Anterior cingulate cortex (tissue), 58 donors: ENCODE measurements at places on chromosomes 4 and X.

DNA sequence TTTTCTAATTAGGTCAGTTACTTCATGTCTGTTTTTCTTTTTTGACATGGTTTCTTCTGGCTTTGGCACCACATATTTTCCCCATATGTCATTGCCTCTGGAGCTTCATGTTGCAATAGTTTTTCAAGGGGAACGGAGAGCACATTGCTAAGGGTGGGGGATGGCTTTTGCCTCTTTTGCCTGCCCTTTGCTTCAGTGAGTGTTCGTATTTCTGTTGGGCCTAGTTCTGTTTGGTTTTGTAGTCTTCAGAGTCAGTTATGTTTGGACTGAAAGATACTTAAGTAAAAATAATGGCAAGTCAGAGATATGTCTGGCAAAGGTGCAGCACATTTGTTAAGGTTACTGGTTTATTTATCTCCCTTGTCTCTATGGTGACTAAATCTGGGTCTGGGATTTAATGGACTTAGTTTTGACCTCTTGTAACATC, 29.1 kb downstream of the FHL1 start:
- no peak for DNase-seq

GRCh38 chr4:75710246-75710645, 14.1 kb upstream of the USO1 start:
- no peak for DNase-seq

- no peak for DNase-seq
These were observed 192.0 kb downstream of the HS6ST2 start for GRCh38 chrX:132766452-132766851.

- DNase-seq, result no peak
These were observed 420.1 kb downstream of the ZNF674 start for GRCh38 chrX:46125111-46125510.

DNA sequence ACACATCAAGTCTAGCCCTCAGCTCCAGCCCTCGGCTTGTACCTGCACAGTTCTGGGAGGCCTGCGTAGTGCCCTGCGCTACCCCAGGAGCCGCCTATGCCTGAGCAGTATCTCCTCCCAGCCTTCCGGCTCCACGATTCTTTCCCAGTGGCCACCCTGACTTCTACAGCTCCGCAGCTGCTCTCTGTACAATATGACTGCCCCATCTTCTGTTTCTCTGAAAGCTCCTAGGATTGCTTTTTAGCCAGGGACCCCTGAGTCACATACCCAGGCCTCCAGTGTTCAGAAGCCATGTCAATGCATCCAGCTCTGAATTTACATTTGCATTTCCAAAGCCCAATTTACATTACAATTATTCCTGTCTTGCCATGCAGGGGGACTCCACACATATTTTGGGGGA, 135.5 kb downstream of the PJA1 start:
- DNase-seq, result no peak

- no peak for DNase-seq
These were observed 146.3 kb downstream of the GRIA3 start for GRCh38 chrX:123330229-123330942.
